Sigmoid colon (tissue), 7 donors: ENCODE measurements at places on chromosomes 11 and 22. TPM values are rescaled to one million over a fixed set of nuclear protein-coding genes. Genes with fewer than 3 reads are reported as not detected.

The TANGO2 gene
- total RNA-seq: 32.1 TPM

The NLRP14 gene
- total RNA-seq: not detected

The B4GALNT4 gene
- 1.4 TPM for total RNA-seq

- no peak overlapping the region for H3K27ac ChIP-seq
- no peak for DNase-seq
- no peaks in the 10 kb centered on the region for H3K27me3 ChIP-seq
- no peak overlapping the region for H3K4me3 ChIP-seq
Measured at GRCh38 chr11:45895553-45896259, 10.3 kb downstream of the MAPK8IP1 start.

GRCh38 chr11:29530961-29531360 is 485.9 kb downstream of the KCNA4 start:
- H3K4me1 ChIP-seq: no peaks in the 10 kb centered on the region
- no peaks in the 10 kb centered on the region for H3K36me3 ChIP-seq
- DNase-seq: no peak
- H3K27me3 ChIP-seq: no peaks in the 10 kb centered on the region
- H3K4me3 ChIP-seq: no peak overlapping the region
- H3K27ac ChIP-seq: no peak overlapping the region

- no peak overlapping the region for H3K27ac ChIP-seq
- H3K4me1 ChIP-seq: peaks cover 17% of the 10 kb centered on the region
- H3K27me3 ChIP-seq: no peaks in the 10 kb centered on the region
- no peak for DNase-seq
- no peak overlapping the region for H3K4me3 ChIP-seq
Measured at GRCh38 chr11:9071692-9072091, 19.7 kb downstream of the SCUBE2 start.

DNA sequence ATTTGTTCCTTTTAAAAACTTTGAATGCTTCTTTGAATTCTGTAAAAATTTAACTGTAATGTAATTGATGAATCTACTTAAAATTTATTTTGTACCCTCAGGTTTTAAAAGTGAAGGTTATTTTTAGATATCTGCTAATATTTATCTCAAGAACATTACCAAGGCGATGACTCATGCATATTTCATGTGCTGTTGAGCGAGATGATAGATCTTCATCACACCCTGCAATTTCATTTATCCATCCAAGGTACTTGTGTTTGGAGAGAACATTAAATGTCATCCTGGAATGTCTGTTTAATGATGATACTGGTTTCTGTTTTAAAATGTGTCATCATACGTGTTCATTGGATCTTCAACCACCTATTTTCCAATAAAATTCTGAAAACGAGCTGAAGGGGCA is 6.7 kb upstream of the OOSP4A start:
- no peak overlapping the region for H3K4me3 ChIP-seq
- DNase-seq: no peak
- H3K36me3 ChIP-seq: no peaks in the 10 kb centered on the region
- no peaks in the 10 kb centered on the region for H3K4me1 ChIP-seq

DNA sequence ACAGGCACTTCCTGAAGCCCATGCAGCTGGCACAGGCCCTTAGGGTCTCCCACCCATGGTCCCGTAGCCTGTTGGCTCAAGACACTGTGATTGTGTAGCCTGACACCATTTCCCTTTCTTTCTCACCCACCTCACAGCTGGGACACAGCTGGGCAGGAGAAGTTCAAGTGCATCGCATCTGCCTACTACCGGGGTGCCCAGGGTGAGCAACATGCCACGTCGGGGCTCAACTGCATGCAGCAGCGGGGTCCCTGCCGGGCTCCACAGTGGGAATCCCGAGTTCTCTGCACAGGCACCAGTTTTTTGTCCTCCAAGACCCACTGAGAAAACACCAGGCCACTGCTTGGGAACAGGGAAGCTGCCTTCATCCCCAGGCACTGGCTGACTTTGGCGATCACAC is 10.6 kb downstream of the RAB36 start:
- no peak overlapping the region for H3K4me3 ChIP-seq
- no peaks in the 10 kb centered on the region for H3K36me3 ChIP-seq
- H3K4me1 ChIP-seq: no peaks in the 10 kb centered on the region
- no peak overlapping the region for H3K27ac ChIP-seq

GRCh38 chr11:77409046-77409445 is 64.8 kb downstream of the PAK1 start:
- peaks cover 57% of the 10 kb centered on the region for H3K4me1 ChIP-seq
- H3K27me3 ChIP-seq: no peaks in the 10 kb centered on the region
- H3K4me3 ChIP-seq: no peak overlapping the region
- no peaks in the 10 kb centered on the region for H3K36me3 ChIP-seq

- H3K4me1 ChIP-seq: no peaks in the 10 kb centered on the region
- H3K36me3 ChIP-seq: peaks cover 3% of the 10 kb centered on the region
- H3K4me3 ChIP-seq: peak overlapping the region; percentile 76
- H3K27ac ChIP-seq: peak overlapping the region; percentile 97
Measured at GRCh38 chr22:36027935-36028645, 534 bp downstream of the RBFOX2 start.

DNA sequence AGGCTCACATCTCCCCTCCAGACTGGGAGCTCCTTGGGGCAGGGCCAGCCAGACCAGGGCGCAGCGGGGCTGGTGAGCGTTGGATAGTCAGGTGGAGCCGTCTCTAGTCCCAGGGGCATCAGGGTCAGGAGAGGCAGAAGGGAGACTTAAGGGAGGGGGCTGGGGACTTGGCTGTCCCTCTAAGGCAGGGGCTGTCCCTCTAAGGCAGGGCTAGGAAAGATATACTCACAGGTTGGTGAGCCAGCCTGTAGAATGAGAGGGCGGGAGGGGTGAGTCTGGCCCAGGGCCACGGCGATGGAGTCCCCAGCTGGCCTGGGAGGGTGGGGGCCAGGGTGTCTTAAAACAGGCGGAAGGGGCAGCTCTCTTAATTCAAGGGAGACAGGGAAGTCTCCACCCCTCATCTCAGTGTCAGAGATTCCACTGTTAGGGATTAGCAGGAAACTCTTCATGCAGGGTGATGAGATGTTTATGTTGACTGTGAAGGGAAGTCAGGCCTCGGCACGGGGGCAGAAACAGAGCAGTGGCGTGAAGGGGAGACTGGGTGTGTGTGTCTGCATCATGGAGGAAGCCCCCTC is 11.3 kb downstream of the P2RY2 start:
- DNase-seq: peak; percentile 44
- H3K4me3 ChIP-seq: no peak overlapping the region
- H3K27me3 ChIP-seq: no peaks in the 10 kb centered on the region
